ENCODE measurements at places on chromosomes 16 and 17.

GRCh38 chr16:23534868-23535860 is 22.0 kb downstream of the EARS2 start:
- no peak overlapping the region for H3K27ac ChIP-seq
- peaks cover 17% of the 10 kb centered on the region for H3K36me3 ChIP-seq
- H3K4me1 ChIP-seq, result peaks cover 10% of the 10 kb centered on the region
- no peak for DNase-seq

GRCh38 chr17:69500911-69501429 is 86.5 kb downstream of the MAP2K6 start:
- H3K27me3 ChIP-seq, result no peaks in the 10 kb centered on the region
- H3K4me3 ChIP-seq, result no peak overlapping the region
- H3K27ac ChIP-seq, result no peak overlapping the region

- H3K27ac ChIP-seq, result no peak overlapping the region
- peaks cover 46% of the 10 kb centered on the region for H3K36me3 ChIP-seq
- H3K4me1 ChIP-seq, result peaks cover 53% of the 10 kb centered on the region
- H3K27me3 ChIP-seq, result no peaks in the 10 kb centered on the region
- H3K4me3 ChIP-seq, result no peak overlapping the region
Observed at GRCh38 chr16:11700264-11701029, 32.2 kb downstream of the SNN start.

- DNase-seq, result peak; percentile 32
- peaks cover 6% of the 10 kb centered on the region for H3K27me3 ChIP-seq
Observed at GRCh38 chr17:74842599-74843351, 16.9 kb downstream of the GRIN2C start.

GRCh38 chr17:12664894-12665262 is 812 bp upstream of the MYOCD start:
- no peaks in the 10 kb centered on the region for H3K36me3 ChIP-seq
- no peak overlapping the region for H3K4me3 ChIP-seq
- peaks cover 40% of the 10 kb centered on the region for H3K27me3 ChIP-seq
- no peaks in the 10 kb centered on the region for H3K4me1 ChIP-seq
- DNase-seq, result no peak
- H3K27ac ChIP-seq, result no peak overlapping the region

DNA sequence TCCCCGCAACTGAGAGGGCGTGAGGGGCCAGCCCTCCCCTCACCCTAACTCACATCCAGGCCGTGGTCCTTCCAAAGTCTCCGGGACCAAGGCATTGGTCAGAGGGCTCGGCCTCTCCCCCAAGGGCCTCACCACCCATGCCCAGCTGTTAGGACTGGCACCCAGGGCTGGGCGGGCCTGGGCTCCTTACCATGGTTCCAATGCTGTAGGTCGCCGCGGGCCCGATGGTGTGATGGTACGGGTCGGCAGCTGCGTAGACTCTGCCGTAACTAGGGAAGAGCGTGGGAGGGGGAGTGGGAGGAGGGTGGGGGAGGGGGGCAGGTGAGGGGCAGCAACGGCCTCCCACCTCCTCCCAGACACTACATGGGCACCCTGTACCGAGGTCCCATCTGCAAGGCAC is 19.6 kb downstream of the ENGASE start:
- peaks cover 2% of the 10 kb centered on the region for H3K4me1 ChIP-seq
- H3K36me3 ChIP-seq, result no peaks in the 10 kb centered on the region
- H3K4me3 ChIP-seq, result no peak overlapping the region
- peaks cover 32% of the 10 kb centered on the region for H3K27me3 ChIP-seq
- H3K27ac ChIP-seq, result no peak overlapping the region
- DNase-seq, result no peak

DNA sequence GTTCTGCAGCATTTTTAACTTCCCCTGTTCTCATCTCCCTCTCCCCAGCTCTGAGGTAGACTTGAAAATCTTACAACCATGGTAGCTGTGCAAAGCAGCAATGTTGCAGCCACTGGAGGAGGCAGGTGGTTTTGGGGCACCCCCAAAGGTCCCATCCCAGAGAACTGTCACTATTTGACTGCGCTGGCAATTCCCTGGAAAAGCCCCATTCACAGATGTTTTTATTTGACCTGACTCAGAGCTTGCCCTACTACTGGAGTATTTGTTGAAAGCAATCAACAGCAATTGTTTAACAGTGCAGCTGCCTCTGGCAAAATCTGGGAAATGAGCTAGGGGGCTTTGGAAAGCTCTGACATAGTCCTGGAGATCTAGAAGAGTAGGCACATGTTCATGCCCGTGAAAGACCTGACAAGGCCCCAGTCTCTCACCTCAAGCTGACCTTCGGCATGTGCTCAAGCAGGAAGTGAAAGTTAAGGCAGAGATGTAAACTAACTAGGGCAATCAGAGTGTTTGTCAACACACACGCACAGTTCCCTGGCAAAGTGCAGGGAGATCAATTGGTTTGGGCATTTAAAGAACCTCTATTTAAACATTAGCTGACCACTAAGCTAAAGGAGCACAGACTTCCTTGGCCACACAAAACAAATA is 19.7 kb upstream of the PIK3R5 start:
- peaks cover 15% of the 10 kb centered on the region for H3K4me1 ChIP-seq
- peak; percentile 50 for DNase-seq
- H3K27me3 ChIP-seq, result peaks cover 2% of the 10 kb centered on the region
- no peak overlapping the region for H3K27ac ChIP-seq

DNA sequence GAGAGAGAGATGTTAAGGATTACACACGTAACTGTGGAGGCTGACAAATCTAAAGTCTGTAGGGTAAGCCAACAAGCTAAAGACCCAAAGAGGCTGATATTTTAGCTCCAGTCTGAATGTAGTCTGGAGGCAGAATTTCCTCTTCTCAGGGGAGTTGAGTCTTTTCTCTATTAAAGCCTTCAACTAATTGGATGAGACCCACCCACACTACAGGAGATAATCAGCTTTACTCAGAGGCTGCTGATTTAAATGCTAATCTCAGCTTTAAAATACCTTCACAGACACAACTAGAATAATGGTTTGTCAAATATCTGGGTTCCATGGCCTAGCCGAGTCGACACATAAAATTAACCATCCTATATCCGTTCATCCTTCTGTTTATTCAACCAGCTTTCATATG is 204.3 kb upstream of the PSMD7 start:
- H3K4me3 ChIP-seq, result no peak overlapping the region
- no peak for DNase-seq
- no peak overlapping the region for H3K27ac ChIP-seq
- H3K4me1 ChIP-seq, result no peaks in the 10 kb centered on the region

DNA sequence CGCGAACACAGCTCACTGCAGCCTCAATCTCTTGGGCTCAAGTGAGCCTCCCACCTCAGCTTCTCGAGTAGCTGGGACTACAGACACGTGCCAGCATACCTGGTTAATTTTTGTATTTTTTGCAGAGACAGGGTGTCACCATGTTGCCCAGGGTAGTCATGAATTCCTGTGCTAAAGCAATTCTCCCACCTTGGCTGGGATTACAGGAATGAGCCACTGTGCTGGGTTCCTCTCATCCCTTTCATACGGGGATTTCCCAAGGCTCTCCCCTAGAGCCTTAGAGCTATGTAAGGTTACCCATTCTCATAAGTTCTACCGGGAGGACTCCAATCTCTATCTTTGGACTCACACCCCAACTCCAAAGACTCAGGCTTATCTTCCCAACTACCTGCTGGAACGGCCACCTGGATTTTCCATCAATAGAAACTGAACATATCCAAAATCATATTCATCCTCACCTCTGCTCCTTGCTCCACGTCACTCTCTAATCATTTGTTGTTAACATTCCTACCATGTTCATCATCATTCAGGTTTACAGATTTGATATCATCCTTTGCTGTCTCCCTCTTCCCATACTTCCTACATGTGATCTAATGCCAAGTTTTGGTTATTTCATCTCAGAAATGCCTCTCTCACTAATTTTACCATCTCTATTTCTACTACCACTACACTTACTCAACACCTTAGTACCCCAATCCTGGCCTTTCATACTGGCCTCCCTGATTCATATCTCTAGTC is 92.5 kb downstream of the NCOR1 start:
- no peak overlapping the region for H3K4me3 ChIP-seq
- H3K27ac ChIP-seq, result no peak overlapping the region
- H3K27me3 ChIP-seq, result no peaks in the 10 kb centered on the region
- no peak for DNase-seq

DNA sequence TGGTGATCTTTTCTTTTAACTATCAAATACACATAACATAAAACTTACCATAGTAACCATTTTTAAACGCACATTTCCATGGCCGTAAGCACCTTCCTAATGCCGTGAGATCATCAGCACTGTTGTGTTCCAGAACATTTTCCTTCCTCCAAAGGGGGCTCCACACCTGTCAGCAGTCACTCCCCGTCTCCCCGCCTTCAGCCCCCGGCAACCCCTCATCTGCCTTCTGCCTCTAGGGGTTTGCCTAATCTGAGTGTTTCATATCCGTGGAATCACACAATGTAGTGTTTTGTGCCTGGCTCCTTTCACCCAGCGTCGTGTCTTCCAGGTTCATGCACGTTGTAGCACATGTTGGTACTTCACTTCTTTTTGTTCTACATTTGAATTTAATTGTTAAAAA is 350.1 kb upstream of the TNRC6C start:
- H3K36me3 ChIP-seq, result no peaks in the 10 kb centered on the region
- no peak overlapping the region for H3K4me3 ChIP-seq
- no peak for DNase-seq
- H3K27ac ChIP-seq, result no peak overlapping the region
- no peaks in the 10 kb centered on the region for H3K27me3 ChIP-seq

GRCh38 chr16:47158992-47159391 is 15.2 kb upstream of the NETO2 start:
- peaks cover 18% of the 10 kb centered on the region for H3K36me3 ChIP-seq
- H3K27me3 ChIP-seq, result no peaks in the 10 kb centered on the region
- no peak for DNase-seq
- H3K27ac ChIP-seq, result no peak overlapping the region
- no peak overlapping the region for H3K4me3 ChIP-seq

GRCh38 chr17:32350666-32351418 is 885 bp downstream of the ZNF207 start:
- peak; percentile 51 for DNase-seq
- peaks cover 52% of the 10 kb centered on the region for H3K36me3 ChIP-seq
- H3K27ac ChIP-seq, result peak overlapping the region; percentile 100
- H3K4me1 ChIP-seq, result peaks cover 33% of the 10 kb centered on the region
- H3K4me3 ChIP-seq, result peak overlapping the region; percentile 99
- H3K27me3 ChIP-seq, result no peaks in the 10 kb centered on the region

GRCh38 chr16:79728048-79728922 is 127.7 kb upstream of the MAF start:
- no peak for DNase-seq
- H3K27me3 ChIP-seq, result peaks cover 2% of the 10 kb centered on the region
- H3K4me1 ChIP-seq, result peaks cover 4% of the 10 kb centered on the region
- H3K4me3 ChIP-seq, result no peak overlapping the region
- no peaks in the 10 kb centered on the region for H3K36me3 ChIP-seq

DNA sequence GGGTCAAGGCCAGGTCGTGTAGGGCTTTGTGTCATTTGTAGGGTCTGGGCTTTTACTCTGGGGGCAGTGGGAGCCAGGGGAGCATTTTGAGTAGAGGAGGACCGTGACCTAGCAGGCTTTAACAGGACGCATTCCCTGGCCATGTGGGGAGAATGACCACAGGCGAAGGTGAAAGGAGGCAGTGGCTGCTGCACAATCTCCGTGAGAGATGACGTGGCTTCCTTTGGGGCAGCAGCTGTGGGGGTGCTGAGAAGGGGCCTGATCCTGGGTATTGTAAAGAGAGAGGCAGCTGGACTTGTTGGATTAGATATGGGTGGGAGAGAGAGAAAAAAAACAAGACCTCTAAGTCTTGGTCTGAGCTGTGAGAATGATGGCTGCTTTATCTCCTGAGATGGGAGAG is 46.0 kb downstream of the KATNIP start:
- peaks cover 4% of the 10 kb centered on the region for H3K36me3 ChIP-seq
- H3K27me3 ChIP-seq, result no peaks in the 10 kb centered on the region
- no peak overlapping the region for H3K4me3 ChIP-seq
- no peaks in the 10 kb centered on the region for H3K4me1 ChIP-seq
- no peak for DNase-seq

GRCh38 chr16:728131-728889 is 1.4 kb downstream of the HAGHL start:
- peak overlapping the region; percentile 57 for H3K4me3 ChIP-seq
- no peaks in the 10 kb centered on the region for H3K27me3 ChIP-seq
- H3K27ac ChIP-seq, result no peak overlapping the region
- no peaks in the 10 kb centered on the region for H3K36me3 ChIP-seq
- peak; percentile 72 for DNase-seq

DNA sequence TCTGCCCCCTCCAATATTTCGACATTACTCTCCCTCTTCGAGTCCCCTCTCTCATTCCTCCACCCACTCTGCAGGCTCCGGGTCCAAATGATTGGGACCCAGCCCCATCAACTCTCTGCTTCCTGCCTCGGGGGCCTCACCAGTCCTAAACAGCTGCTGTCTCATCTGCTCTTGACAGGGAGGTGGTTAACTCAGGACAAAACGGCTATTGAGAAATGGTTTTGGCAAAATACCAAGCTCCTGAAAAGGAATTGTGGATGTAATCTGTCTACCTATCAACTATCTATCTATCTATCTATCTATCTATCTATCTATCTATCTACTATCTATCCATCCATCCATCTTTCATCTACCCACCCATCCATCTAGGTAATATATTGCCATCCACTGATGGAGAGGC is 2.2 kb downstream of the CD300H start:
- H3K4me3 ChIP-seq, result no peak overlapping the region
- H3K36me3 ChIP-seq, result no peaks in the 10 kb centered on the region
- H3K27ac ChIP-seq, result no peak overlapping the region
- H3K27me3 ChIP-seq, result peaks cover 26% of the 10 kb centered on the region
- H3K4me1 ChIP-seq, result peaks cover 11% of the 10 kb centered on the region
- DNase-seq, result no peak

DNA sequence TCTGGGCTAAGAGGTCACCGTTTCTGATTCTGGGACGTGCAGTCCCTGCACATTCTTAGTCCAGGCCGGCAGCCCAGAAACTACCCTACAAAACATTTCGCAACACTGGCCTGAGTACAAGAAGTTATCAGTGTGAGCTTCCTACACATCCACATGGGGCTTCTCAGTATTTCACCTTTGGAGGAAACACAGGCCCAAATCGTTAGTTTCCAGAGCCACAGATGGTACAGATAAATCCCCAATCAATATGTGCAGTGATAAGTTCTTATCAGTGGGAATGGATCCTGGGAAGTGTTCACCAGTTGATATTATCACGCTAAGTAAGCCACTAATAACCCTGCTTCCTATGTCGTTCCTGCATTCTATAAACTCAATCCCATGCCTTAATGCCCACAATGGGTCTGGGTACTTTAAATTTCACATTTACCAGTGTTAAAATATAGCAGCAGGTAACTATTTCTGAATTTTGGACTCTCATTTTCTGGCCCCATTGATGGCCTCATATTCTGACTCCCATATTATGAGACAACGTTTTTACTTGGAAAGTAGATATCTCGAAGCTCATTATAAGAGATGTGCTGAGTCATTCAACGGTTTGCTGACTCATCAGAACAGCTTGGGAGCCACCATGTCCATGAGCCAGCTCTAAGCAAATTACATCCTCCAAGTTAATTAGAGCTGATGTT is 370.2 kb upstream of the MAF start:
- no peaks in the 10 kb centered on the region for H3K4me1 ChIP-seq
- peaks cover 3% of the 10 kb centered on the region for H3K27me3 ChIP-seq
- H3K36me3 ChIP-seq, result no peaks in the 10 kb centered on the region
- no peak for DNase-seq
- no peak overlapping the region for H3K4me3 ChIP-seq

Measured in activated CD4-positive, alpha-beta memory T cell treated with anti-CD3 and anti-CD28 coated beads for 36 hours (primary cell).